Effector memory CD8-positive, alpha-beta T cell (primary cell): ENCODE measurements at places on chromosomes 5 and 9.

GRCh38 chr5:51664491-51665250, 281.4 kb downstream of the ISL1 start:
- DNase-seq = no peak

DNA sequence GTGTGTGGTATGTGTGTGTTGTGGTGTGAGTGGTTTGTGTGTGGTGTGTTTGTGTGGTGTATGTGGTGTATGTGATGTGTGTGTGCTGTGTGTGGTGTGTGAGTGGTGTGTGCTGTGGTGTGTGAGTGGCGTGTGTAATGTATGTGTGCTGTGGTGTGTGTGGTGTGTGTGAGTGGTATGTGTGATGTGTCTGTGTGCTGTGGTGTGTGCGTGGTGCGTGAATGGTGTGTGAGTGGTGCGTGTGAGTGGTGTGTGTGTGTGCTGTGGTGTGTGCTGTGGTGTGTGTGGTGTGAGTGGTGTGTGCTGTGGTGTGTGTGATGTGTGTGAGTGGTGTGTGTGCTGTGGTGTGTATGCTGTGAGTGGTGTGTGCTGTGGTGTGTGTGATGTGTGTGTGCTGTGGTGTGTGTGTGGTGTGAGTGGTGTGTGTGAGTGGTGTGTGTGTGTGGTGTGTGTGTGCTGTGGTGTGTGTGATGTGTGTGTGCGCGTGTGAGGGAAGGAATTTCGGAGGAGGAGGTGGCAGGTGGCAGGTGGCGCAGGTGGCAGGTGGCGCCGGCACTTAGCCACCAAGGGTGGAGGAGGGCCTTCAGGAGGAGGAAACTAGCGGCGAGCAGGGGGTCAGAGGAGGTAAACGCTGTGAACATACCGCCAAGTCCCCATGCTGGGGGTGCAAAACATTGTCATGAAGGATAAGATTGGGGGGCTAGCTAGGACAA, 191.8 kb downstream of the MELK start:
- no peak for DNase-seq

- DNase-seq = no peak
Observed at GRCh38 chr9:20570756-20571155, 51.5 kb downstream of the MLLT3 start.

- no peak for DNase-seq
Observed at GRCh38 chr9:109652971-109653370, 127.0 kb upstream of the PALM2AKAP2 start.

DNA sequence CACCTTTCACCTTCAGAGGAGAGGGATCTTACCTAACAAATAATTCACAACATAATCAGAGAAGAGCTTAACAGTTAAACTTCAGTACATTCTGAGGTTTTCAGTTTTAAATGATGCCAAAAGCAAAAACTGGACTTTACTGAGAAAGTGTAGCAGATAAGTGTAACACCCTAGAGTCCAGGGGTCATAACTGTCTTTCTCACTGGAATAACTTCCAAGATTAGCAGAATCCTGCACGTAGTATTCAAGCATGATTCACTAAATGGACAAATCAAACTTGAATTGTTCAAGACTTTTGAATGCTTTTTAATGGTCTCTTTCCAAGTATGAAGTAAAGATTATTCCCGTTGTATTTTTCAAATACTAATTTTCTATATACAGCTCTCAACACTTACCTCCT, 180.1 kb upstream of the NREP start:
- DNase-seq = no peak

GRCh38 chr5:127907907-127908306, 175.7 kb upstream of the SLC12A2 start:
- no peak for DNase-seq

DNA sequence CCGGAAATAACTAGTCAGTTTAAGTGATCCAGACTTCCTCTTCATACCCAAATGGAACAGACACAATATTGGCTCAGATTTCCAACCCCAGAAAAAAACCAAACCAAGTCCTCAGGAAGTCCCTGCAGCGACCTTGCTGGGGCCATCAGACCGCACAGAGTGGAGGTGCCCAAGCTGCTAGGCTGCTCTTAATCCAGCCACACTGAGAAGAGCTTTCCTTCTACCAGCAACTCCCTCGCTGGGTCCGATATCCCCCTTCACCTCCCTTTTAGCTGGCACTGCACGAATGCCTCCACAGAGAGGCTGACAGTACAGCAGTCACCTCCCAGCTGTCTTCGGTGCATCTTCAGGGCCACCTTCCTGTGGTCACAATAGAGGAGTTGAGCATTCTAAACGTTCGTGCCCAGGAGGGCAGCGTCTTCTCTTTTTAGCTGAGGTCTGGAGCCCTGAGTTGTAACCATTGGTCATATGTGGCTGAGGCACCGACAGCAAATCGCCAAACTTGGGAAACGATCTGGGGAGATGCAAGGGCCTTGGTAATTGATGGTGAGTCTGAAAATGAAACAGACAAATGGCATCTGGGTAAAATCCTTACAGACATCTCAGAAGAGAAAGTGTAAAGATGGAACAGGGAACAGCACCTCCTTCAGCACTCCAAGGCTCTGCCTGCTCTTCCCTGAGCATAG, 5.7 kb downstream of the NAIF1 start:
- no peak for DNase-seq

DNA sequence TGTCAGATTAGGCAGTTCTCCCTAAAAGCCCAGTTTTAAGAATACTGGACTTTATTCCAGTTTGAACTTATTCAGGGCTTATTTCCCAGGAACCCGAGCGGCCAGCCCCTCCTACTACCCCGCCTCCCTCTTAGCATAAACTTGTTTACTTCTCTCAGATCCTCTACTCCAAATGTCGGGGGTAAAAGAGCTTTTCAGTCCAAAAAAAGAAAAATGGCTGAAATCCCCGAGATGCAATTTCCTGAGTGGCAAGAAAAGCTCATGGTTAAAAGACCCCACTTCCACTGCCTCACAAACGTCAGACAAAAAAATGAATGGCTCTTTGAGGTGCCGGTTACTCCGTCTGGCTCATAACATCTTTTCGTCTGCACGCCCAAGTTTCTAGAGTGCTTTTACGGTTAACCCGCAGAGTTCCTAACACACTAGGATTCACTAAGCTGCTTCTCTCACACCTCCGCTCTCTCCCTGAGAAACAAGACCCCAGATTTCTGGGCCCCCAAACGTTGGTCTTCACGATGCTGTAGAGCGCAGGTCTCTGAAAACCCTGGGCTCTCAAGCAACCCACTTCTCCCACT, 402 bp downstream of the BRD8 start:
- no peak for DNase-seq

DNA sequence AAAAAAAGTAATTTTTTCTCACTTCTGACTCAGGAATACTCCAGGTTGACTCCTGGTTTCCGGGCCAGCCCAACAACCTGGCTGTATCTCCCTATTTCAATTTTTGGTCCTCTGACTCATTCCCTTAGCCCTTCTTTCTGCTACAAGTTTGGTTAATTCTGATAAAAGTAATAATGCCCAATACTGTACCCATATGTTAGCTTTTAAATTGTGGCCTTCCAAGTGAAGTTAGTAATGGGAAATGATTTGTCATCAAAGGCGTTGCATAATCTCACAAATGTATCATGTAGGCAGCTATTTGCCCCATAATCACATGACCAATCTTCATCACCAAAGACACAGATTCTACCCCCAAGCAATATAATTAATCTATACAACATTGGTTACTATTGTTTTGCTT, 31.1 kb upstream of the BNC2 start:
- DNase-seq = no peak
